ENCODE measurements at places on chromosomes 1 and 21. TPM values are rescaled to one million over a fixed set of nuclear protein-coding genes. Genes with fewer than 3 reads are reported as not detected.
A peak's percentile ranks its signal among the peaks of the same experiment; 100 is the strongest.

DNA sequence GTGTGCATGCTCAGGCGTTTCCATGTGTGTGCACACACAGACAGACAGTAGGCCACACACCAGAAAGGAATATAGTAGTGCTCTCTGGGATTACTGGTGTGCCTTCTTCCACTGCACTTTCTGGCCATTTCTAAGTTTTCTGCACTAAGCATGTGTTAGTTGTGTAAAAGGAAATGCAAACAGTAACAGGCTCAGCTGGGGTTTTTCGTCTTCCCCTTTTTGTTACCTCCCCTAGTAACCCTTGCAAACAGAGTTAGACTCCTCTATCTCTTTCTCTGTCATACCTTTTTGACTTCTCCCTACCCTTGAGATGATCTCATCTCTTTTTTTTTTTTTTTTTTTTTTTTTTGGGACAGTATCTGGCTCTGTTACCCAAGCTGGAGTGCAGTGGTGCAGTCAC, 196.3 kb downstream of the SDCCAG8 start:
- DNase-seq, result no peak

DNA sequence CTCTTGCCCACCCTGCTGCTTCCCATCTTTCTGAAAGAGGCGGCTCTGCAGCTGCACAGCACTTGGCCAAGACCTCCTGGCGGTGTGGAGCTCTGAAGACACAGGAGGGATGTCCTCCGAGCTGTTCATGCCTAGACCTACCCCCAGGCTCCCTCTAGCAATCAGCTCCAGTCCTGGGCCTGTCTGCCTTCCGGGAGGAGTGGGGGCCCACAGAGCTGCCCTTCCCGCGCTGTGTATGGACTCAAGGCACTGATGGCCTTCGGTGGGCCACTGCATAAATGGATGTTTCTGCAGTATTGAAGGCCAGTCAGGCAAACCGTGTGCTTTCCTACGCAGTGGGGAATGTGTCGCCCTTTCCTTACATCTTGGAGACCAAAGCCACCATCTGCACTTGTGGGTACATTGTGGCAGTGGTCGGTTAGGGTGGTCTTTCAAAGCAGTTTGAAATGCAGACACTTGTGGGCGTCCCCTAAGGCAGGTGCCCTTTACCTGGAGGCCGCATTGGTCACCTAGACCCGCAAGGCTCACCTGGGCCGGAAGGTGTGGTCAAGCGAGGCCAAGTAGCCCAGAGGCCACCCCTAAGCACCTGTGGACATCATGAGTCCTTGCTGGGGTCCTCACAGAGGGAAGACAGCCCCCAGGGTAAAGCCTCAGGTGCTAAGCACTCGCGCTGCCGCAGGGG, 912 bp upstream of the PKNOX1 start:
- DNase-seq, result no peak

- DNase-seq, result no peak
Measured at GRCh38 chr1:40047276-40047675, 6.7 kb downstream of the CAP1 start.

DNA sequence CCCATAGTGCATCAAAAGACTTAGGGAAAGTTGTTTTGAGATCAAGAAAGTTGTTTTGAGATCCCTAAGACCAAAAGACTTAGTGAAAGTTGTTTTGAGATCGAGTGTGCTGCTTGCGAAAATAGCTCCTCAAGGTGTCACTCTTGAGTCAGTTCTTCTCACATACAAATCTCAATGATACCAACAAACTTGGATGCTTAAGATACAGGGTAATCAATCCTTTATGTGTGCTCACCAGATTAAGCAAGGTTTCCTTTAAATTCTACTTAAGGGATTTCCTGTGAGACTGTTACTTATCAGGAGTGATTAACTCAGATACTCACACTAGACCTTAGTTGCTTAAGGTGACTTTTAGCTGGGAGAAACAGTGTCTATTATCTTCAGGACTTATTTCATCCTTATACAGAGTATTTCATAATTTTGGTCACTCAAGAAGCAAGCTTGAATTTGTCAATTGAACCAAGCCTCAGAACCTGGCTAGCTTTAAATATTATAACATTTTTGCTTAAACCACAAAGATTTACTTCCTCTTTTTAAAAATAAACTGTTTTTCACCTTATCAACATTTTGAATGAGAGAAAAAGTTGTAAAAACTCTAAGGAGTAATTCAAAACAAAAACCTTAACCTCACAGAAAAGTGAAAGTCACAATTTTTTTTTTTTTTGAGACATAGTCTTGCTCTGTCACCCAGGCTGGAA, 8.0 kb upstream of the RLF start:
- peak; percentile 43 for DNase-seq

DNA sequence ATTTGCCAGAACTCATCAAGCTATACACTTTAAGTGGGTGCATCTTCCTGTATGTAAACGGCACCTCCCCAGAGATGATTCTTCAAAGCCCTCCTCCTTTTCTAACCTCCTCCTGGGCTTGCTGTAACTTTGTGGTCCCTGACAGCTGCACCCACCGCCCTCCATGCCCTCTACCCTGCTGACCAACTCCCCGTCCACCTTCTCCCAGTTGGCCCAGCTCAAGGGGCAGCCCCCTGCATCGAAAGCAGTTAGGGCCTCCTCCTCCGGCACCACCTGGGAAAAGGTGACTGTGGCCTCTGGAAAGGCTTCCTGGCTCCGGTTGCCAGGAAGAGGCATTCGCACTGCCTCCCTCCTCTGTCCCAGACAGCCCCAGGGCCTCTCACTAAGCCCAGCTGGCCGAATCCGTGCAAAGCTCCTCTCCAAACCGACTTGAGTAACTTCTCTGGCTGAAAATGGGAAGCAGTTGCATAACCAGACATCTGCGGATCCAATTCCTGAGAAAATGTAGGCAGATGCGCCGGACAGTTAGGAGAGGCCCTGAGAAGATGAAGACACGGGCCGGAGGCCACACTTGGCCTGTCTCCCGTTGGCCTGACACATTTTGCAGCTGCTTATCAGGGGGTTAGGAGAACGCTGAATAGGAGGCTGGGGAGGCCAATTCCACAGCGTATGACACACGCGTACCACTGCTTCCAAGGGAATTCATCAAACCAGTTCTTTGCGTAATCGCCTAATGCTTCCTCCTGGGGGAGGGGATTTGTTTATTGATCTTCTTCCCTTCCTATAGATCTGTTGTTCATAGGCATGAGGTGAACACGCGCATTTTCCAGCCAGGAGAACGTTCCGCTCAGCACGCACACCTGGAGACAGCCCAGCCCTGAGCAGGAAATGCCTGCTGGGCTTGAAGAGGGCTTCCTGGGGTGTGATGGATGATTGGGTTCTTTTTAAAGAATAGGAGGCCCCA, 48.7 kb upstream of the COL6A2 start:
- DNase-seq, result no peak

DNA sequence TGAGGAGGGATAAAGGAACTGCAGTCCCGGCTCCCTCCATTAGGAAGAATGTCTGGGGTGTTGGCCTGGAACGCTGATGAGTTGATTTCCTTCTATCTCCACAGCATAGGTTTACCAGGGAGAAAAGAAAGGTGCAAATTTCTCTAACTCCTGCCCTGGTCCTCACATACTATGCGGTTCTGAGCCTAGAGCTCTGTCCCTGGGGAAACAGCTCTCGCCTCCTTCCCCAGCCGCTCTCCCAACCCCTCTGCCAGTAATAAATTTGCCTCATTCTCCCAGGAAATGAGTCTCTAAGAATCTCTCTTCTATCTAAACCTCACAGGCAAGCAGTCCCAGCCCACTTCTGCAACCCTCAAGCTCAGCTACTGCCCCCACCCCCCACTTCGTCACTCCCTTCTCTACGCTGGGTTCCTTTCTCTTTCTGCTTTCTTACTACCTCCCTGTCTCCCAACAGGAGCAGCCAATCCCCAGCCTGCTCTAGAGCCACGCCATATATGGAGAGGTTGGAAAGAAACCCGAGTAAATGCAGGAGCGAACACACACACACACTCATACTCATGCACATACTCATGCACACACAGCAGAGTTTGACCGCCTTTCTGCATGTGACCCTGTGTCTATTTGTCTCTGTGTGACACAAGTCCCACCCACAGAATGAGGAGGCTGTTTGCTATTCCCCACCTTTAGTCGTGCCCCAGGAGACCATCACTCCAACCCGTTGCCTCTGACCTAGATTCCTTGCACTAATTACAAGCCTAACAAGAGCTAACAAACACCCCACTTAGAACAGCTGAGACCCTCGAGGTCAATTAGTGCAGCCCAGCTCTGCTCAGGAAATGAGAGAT, 13.4 kb downstream of the PLEKHO1 start:
- DNase-seq, result peak; percentile 92

GRCh38 chr1:25991937-25992688, 5.8 kb downstream of the PAFAH2 start:
- no peak for DNase-seq

DNA sequence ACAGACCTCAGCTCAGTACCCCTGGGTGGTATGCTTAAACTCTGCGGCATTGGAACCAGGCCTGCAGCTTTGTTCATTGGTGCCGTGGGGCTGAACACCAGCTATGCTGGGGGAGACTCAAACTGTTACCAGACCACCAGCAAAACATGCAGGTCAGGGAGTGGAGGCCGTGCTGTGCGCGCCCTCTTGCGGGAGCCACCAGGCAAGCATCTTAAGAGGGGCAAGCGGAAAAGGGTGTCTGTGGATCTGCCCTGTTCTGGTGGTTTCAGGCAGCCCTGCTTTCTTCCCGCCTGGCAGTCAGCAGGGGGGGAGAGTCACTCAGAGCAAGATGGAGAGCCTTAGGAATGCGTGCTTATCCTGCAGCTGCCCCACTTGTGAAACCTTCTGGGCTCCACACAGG, 276.9 kb upstream of the ZRANB2 start:
- DNase-seq, result no peak

GRCh38 chr1:117235863-117236465, 25.2 kb upstream of the VTCN1 start:
- DNase-seq, result no peak

GRCh38 chr1:180397175-180397574, 105.2 kb downstream of the ACBD6 start:
- no peak for DNase-seq

GRCh38 chr21:42164064-42164789, 54.7 kb upstream of the ABCG1 start:
- DNase-seq, result no peak

- DNase-seq, result peak; percentile 76
Measured at GRCh38 chr1:204929487-204930154, 59.0 kb downstream of the NFASC start.

- DNase-seq, result no peak
Measured at GRCh38 chr1:211527888-211528287, 35.9 kb upstream of the RD3 start.

DNA sequence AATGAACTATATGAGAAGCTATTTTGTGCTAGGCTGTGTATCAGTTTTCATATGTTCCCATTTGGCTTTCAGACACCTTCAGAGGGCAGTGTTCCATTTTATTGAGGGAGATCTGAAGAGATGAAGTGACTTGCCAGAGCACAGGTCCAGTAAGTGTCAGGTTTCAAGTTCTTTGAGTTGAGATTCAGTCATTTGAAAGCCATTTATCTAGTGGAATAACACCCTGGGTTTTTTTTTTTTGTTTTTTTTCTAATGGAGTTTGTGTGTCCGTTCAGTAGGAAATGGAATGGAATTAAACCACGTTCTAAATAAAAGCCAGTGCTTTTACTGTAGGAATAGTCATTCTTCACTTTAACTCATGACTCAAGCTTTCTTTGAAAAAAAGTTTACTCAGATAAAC, 652.9 kb upstream of the USP24 start:
- no peak for DNase-seq

DNA sequence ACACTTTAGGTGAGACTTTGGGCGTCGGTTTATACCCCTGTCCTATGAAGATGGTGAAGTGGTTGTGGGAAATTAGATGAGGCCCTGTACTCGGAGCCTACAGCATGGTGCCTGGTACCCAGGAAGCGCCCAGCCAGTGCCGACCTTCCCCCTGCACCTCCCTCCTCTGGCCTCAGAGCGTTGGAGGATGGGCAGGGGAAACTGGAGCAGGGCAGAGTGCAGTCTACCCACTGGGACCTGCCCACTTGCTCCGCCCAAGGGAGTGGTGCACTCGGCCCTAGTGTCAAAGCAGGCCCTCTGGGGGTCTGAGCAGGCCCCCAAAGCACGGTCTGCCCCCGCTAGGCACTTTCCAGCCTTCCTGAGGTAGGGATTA, 13.0 kb upstream of the TTC22 start:
- no peak for DNase-seq

DNA sequence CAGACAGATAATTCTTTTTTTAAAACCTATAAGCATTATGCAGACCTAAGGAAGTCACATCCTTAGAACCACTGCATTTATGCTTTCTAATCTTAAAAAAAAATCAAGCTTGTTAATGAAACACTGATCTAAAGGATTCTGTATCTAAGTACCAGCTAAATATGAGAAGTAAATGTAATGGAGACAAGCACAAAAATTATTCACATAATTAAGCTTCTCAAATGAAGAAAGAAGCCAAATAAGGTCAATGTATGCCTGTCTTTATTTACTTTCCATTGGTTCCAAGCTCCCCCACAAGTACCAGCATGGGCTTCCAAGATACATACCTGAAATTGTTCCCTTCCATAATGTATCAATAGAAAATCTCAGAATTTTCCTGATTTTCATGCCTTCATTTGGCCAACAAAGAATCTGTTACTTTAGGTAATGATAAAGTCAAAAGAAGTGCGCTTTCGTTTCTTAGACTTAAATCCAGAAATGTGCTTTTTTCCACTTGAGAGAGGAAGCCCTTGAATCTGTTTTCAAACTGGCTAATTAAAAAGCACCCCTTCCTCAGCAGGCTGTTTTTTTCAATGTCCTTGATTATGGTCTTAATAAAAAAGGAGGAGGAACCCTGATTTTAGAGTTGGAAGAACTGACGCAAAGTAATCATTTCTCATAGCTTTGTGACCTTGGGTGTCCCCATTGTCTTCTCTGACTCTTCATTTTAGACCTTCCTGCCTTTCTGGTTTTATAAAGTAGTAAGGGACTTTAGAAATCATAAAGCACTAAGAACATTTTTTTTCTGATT, 3.8 kb downstream of the RGS2 start:
- DNase-seq, result no peak

- DNase-seq, result no peak
Measured at GRCh38 chr1:222940095-222940494, 125.3 kb downstream of the DISP1 start.

DNA sequence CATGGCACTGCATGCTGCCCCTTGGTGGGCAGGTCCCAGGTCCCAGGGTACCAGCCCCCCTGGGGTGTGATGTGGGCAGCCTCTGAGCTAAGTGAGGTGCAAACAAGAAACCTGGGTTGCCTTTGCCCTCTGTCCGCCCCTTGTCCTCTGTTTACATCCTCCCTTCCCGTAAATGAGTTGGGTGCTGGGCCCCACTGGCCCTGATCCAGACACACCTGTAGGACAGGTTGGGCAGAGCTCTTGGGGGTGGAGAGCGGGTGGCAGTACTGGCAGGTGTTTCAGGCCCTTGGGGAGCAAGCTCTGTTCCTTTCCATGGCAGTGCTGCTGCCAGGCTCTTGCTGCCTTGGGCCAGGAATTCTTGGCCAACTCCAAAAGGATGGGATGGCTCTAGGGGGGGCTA, 35.8 kb downstream of the ELF3 start:
- DNase-seq, result no peak

MPL gene
- not detected for total RNA-seq

ENAH gene
- 78.0 TPM for total RNA-seq

AADACL3 gene
- not detected for total RNA-seq

IL20 gene
- total RNA-seq, result not detected
